Sigmoid colon (tissue), 7 donors: ENCODE measurements at places on chromosomes 2 and 18. TPM values are rescaled to one million over a fixed set of nuclear protein-coding genes. Genes with fewer than 3 reads are reported as not detected.

DNA sequence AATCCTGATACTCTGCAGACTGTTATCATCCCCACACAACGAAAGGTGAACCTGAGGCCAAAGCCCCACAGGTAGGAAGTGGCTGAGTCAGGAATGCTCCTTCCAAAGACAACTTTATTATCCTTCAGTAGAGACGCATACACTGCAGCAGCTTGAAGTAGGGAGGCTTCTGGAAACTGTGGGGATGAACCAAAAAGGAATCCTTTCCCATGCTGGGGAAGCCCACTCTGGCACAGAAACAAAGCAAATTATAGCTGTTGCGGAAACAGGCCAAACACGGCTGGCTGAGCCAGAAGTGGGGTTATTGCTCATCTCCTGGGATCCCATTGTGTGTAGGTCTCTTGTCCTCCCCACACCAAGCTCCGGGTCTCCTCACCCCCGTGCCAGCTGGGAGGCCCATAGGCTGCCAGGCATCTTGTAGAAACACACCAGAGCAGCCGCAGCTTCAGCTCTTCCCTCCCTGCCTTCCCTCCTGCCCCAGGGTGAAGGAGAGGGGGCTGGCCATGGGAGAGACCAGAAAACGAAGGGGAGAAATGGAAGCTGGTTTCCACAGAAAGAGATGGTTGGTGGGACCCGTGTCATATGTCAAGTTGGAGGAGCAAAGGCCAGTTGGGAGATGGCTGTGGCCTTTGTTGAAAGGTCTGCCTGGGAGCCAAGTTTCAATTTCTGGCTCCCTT, 176.9 kb upstream of the NABP1 start:
- no peak for DNase-seq

DNA sequence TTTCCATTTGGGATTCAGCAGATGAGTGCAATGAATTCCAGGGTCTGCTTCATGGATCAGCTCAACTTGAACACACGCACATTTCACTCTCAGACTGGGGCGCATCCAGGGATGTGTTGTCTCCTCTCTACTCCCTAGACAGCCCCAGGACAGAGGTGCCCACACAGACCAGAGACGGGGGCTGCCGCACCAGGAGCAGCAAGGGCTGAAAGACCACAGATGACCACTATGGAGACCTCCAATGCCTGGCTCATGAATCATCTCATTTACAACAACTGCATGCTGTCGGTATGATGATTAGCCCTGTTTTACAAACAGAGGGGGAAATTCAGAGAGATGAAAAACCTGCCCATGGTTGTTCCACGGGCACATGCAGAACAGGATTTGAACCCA, 63.1 kb downstream of the CYP26B1 start:
- DNase-seq = no peak

GRCh38 chr2:201980946-201981345, 52.7 kb upstream of the FZD7 start:
- no peak for DNase-seq

The TTC32 gene
- total RNA-seq = 20.5 TPM

GRCh38 chr2:56222481-56222880, 38.7 kb downstream of the CCDC85A start:
- DNase-seq = no peak

DNA sequence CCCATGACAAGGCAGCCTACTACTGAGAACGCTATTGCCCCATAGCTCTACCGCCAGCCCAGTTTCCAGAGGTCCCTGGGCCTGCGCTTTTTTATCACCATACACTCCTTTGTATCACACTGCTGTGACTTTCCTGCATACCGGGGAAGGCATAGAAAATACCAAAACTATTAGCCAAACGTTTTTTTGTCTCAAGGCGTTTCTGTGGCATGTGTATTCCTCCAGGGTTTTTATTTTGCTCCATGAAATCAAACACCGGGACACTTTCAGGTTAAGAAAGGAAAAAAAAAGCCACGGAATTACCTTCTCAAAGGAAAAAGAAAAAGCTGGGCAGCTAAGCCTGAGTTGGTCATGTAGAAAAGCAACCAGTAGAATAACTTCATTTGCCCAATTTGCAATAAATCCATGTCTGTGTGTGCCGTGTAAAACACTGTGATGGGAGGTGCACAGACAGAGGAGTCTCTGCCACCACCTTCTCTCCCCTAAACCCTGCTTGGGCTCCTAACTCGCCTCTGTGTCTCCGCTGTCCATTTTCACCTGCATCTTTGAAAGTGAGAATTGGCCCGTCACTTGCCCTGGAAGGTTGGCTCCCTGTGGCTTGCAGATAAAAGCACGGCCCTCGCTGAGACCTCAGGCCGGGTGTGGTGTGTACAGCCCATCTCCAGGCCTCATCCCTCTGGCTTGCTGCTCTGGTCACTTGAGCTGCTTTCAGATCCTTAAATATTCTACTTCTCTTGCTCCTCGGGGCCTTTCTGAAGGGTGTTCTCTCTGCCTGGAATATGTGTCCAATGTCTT, 1.7 kb downstream of the AMER3 start:
- DNase-seq = no peak

DNA sequence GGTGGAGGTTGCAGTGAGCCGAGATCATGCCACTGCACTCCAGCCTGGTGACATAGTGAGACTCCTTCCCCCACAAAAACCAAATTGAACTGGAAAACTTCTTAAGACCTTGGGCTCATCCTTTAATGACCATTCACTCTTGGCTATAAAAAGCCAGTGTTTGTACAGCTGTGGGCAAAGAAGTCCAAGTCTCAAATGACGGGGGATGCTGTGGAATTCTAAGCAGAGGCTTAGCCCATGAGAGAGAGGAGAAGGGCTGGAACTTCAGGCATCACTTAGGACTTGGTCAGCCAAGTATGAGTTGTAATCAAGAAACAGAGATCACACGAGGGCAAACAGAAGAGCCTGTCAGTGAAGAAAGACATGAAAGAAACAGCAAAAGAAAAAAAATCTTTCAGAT, 79.3 kb upstream of the POU3F3 start:
- DNase-seq = no peak

The ACADL gene
- total RNA-seq = 0.81 TPM

The IL36B gene
- total RNA-seq = not detected

- DNase-seq = no peak
Measured at GRCh38 chr2:110940376-110940910, 180.3 kb upstream of the BCL2L11 start.

The GALNT14 gene
- total RNA-seq = not detected
